H7 (cell line): ENCODE measurements at places on chromosomes 2 and 18. TPM values are rescaled to one million over a fixed set of nuclear protein-coding genes. Genes with fewer than 3 reads are reported as not detected.

GRCh38 chr2:230043025-230043424 lies 25.7 kb downstream of the SLC16A14 start:
- DNase-seq: no peak

ASNSD1 gene
- 45.4 and 51.9 TPM in 2 replicates for total RNA-seq

UGT1A5 gene
- not detected in 2 replicates for total RNA-seq

DNA sequence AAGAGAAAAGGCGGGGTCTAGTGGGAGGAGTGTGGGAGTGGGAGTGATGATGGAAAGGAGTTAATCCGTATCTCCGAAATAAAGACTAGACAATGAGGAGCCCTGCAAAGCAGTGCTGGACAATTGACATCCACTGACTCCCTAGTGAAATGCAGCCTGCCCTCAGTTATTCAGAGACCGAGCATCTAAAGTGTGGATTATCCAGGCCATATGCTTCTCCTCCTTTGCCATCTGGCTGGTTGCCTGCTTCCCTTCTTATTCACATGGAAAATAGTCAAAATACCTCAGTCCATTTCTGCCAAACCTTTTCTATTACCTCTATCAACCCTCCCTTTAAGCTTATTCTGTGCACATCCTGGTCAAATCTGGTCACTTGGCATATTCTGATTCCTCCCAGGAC lies 288.8 kb upstream of the SIX3 start:
- DNase-seq: no peak

DNA sequence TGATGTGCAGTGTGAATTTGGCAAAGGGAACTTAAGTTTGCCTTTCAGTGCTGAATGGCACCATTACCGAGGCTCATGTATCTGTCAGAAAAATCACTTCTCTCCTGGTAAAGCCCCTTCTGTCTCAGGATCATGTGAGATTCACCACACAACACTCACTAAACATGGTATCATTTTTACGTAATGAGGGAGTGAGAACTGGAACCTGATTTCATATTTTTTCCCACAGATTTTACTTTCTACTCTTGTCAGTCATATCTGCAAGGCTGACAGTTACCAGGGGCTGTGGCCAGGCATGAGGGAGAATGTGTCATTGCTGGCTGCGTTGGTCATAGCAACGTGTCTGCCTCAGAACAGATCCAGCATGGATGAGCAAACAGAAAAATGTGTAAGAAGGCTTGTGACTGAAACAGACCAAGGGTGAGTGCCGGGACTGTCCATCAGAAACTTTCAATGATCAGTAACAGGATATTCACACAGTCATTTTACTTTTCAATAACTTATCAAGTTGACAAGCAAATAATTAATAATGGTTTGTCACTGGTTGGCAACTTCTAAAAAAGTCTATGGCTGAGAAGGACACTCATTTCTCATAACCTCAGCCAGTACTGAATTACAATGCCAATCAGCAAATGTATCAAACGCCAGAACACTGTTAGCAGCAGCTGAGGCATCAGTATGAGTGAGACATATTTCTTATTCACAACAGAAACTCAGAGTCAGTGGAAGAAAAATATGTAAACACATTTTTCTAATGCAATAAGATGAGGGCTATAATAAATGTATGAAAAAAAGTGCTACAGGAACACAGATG lies 100.5 kb downstream of the CDC42EP3 start:
- no peak for DNase-seq

FN1 gene
- 42.8 and 50.4 TPM in 2 replicates for total RNA-seq

- DNase-seq: no peak
Measured at GRCh38 chr2:185787227-185788145, 48.9 kb downstream of the FSIP2 start.

- DNase-seq: no peak
Measured at GRCh38 chr2:179057737-179058136, 7.8 kb upstream of the CCDC141 start.

ALPG gene
- total RNA-seq: 0.21 and 0.89 TPM in 2 replicates

- DNase-seq: no peak
Measured at GRCh38 chr2:62660582-62661262, 44.8 kb upstream of the EHBP1 start.

- DNase-seq: no peak
Measured at GRCh38 chr2:182047544-182047943, 61.9 kb downstream of the PPP1R1C start.

DSEL gene
- total RNA-seq: 9.4 and 9.7 TPM in 2 replicates

- no peak for DNase-seq
Measured at GRCh38 chr18:21602299-21602587, 1.7 kb upstream of the ESCO1 start.

DNA sequence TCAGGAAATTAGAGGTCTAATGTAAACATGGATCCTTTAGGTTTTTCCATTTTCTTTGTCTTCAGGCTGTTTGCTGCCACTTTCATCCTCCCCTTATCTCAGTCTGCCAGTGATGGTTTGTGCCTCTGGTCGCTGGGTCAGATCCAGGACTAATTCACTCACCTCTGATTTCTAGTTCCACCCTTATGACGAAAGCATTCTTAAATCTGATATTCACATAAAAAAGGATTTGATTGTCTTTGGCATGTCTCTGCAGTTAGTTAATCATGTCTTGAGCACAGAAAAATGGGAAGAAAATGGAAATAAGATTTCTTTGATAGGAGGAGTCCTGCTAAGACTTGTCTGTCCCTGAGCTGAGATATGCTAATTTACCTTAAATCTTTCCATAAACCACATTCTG lies 4.6 kb downstream of the IL1RL1 start:
- DNase-seq: no peak

LRP1B gene
- 0.17 and 0.26 TPM in 2 replicates for total RNA-seq
